Left ventricle myocardium inferior (tissue), 1 donor: ENCODE measurements at places on chromosomes 7 and 10.
A peak's percentile ranks its signal among the peaks of the same experiment; 100 is the strongest.

GRCh38 chr10:30185916-30186315, 126.5 kb upstream of the JCAD start:
- peak overlapping the region; percentile 91 for H3K27ac ChIP-seq
- no peak for DNase-seq
- H3K27me3 ChIP-seq: peaks cover 12% of the 10 kb centered on the region
- H3K36me3 ChIP-seq: no peaks in the 10 kb centered on the region
- H3K4me1 ChIP-seq: peaks cover 29% of the 10 kb centered on the region
- no peak overlapping the region for H3K4me3 ChIP-seq

GRCh38 chr7:135792866-135793265, 44.3 kb upstream of the FAM180A start:
- DNase-seq: no peak
- no peak overlapping the region for H3K4me3 ChIP-seq
- no peaks in the 10 kb centered on the region for H3K27me3 ChIP-seq
- H3K36me3 ChIP-seq: no peaks in the 10 kb centered on the region
- no peak overlapping the region for H3K27ac ChIP-seq

DNA sequence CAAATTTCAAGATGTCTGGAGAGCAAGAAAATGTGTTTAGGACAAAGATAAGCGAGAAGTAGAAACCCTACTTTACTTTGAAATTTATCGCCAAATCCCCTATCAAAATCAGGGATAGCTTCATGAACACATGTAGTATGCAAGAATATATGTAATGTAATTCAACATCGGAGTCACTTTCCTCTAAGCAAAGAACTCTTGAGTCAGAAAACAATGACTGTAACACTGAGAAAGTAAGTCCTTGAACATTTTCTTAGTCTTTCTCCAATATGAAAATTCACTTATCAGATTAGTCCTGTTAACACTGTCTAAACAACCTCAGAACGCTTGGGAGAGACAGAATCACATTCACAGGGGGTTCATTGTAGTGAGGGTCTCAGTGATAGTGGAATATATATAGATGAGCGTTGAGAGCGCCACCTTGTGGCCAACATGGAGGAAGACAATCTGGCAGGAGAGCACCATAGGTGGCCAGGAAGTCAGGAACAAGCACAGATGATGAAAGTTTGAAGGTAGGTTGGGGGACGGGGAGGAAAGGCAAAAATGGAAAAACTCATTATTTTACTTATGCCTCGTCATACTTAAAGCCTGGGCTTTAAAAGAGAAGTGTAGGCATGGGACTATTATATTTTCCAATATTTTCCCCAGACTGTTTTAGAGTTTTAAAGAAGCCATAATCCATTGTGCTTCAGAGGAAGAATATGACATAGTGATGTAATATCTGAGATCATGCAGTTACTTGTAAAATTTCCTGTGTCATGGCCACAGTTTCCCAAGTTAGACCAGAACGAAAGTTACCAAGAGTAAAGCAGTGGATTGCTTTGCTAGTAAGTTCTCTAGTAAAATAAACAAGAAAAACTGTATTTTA, 115.5 kb upstream of the GNAI1 start:
- H3K27ac ChIP-seq: no peak overlapping the region
- H3K36me3 ChIP-seq: no peaks in the 10 kb centered on the region
- no peak for DNase-seq

GRCh38 chr7:93249491-93250148, 17.5 kb downstream of the VPS50 start:
- no peak overlapping the region for H3K27ac ChIP-seq
- peaks cover 5% of the 10 kb centered on the region for H3K4me1 ChIP-seq

- peaks cover 54% of the 10 kb centered on the region for H3K4me1 ChIP-seq
- H3K36me3 ChIP-seq: no peaks in the 10 kb centered on the region
- peak overlapping the region; percentile 98 for H3K27ac ChIP-seq
- no peak overlapping the region for H3K4me3 ChIP-seq
These were observed 21.7 kb downstream of the GTF2IRD1 start for GRCh38 chr7:74475243-74475986.

DNA sequence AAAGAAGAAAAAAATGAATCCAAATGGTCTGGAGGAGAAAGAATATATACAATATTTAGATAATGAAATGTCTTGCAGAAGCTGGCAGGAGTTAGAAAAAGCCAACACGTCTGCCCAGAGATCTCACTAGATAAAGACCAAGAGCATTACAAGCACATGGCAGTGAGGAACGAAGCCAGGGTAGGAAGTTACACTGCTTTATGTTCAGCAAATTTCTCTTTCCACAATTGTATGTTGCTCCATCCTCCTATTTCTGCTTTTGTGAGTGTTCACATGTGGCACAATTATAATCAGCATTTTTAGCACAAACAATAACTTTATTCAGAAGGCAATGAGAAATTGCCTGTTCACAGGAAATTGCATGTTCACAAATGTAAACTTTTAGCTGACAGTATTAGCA, 53.7 kb downstream of the LRRC17 start:
- H3K4me1 ChIP-seq: no peaks in the 10 kb centered on the region
- H3K4me3 ChIP-seq: no peak overlapping the region

- H3K4me1 ChIP-seq: no peaks in the 10 kb centered on the region
- no peak for DNase-seq
- H3K36me3 ChIP-seq: peaks cover 30% of the 10 kb centered on the region
- no peaks in the 10 kb centered on the region for H3K27me3 ChIP-seq
- H3K27ac ChIP-seq: no peak overlapping the region
- H3K4me3 ChIP-seq: no peak overlapping the region
These were observed 20.9 kb upstream of the HELLS start for GRCh38 chr10:94524711-94525110.
